ENCODE measurements at places on chromosomes 3 and 15.

GRCh38 chr3:52396011-52396906 is 48.6 kb downstream of the SEMA3G start:
- DNase-seq: no peak

- DNase-seq: no peak
These were observed 8.5 kb upstream of the P2RY1 start for GRCh38 chr3:152826476-152826875.

- no peak for DNase-seq
These were observed 4.0 kb upstream of the AQR start for GRCh38 chr15:34973512-34973911.

DNA sequence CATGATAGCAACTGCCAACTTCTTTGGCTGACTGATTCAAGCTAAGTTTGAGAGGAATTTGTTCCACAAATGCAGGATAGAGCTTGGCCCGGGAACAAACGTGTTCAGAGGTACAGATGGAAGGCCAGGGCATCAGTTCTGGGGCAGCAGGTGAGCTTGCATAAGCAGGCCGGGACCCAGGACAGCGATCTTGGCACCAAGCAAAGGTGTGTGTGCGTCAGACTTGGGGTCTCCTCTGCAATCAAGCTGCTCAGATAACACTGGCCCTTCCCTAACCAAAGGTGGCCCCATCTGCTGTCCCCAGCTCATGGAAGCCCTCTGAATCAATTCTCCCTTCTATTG is 155.6 kb downstream of the MEGF11 start:
- no peak for DNase-seq

DNA sequence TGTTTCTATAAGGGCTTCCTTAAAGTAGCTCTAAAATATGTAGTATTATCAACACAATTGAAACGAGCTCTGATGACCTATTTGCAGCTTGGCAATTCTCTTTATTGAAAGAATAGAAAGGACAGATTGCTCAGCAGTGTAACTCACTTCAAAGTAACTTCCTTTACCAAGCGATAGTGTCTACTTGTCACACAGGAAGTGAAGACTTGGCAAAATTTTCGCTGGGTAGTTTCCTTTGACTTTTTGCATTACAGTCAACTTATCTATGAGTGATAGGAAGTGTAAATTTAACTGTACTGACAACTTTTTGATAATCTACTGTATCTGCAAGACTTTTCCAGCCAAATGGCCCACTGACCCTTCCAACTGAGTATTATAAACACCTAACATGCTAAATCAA is 22.8 kb downstream of the SLC9A9 start:
- no peak for DNase-seq

DNA sequence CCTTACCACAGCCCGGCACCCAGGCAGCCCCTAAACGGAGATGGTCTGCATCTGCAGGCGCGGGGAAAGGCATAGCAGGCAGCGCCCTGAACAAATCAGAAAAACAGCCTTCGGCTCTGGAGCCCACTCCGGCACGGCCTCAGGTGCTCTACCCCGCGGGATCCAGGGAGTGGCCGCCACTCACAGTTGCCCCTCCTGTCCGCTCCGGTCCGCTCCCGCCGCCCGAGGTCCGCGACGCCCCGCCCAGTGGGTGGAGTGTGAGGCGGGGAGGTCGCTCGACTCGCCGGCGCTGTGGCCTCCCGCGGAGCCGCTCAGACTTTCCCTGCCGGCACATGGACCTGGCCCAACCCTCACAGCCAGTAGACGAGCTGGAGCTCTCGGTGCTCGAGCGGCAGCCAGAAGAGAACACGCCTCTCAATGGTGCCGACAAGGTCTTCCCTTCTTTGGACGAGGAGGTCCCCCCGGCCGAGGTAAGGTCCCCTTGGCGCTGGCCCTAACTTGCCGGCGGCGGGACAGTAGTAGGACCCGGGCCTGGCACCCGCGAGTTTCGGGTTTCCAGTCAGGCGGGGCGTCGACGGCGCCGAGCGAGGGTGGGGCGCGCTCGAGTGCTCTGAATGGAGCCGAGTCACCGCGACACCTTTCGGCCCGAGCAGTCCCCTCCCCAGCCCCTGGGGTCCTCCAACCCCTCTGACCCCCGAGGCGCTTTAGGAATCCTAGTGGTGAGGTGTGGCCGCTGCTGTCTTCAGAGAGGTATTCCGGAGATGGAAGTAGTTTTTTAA is at the start of gene C3orf52:
TSS of gene C3orf52 (plus strand) at position 314 of the 779 bp plus-strand sequence. CDS start at position 333, 19 bp downstream.
- peak; percentile 66 for DNase-seq

DNA sequence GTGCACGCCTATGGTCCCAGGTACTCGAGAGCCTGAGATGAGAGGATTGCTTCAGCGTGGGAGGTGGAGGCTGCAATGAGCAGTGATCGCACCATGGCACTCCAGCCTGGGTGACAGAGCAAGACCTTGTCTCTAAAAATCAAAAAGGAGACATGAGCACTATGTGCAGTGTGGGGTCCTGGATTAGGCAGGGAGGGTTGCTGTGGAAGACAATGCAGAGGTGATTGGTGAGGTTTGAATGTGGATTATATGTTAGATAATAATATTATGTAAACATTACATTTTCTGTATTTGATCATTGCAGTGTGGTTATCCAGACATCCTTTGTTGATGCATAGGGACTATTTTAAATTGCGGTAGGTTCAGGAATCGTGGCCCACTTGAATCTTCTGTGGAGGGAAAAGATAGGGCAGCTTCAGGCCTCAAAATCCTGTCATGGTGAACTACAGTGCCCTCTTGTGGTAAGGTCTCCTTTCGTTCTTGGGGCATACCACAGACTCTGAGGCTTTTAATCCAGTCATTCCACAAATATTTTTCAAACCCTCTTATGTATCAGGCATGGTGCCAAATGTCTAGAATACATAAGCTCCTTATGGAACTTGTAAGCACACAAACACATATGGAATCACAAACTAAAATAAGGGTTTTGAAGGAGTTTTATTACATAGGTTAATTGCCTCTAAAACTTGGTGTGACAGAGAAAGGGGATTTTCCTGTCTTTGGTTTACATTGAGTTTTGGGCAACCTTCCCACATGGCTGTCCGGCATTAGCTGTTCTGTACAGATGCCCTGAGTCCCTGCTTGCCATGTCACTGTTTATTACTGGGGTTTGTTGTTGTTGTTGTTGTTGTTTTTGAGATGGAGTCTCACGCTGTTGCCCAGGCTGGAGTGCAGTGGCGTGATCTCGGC is 37.7 kb downstream of the GPD1L start:
- peak; percentile 27 for DNase-seq

DNA sequence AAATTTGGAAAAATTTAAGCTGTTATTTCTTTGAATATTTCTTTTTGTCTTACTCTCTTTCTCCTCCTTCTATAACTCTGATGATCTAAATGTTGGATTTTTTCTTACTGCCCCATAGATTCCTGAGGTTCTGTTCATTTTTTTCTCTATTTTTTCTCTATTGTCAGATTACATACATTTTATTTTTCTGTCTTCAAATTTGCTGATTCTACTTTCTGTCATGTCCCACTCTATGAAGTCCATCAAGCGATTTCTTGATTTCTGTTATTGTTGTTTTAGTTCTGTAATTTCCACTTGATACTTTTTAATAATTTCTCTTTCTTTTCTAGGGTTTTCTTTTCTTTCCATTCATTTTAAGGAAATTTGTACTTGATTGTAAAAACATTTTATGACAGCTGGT is 83.7 kb upstream of the THRB start:
- DNase-seq: no peak

DNA sequence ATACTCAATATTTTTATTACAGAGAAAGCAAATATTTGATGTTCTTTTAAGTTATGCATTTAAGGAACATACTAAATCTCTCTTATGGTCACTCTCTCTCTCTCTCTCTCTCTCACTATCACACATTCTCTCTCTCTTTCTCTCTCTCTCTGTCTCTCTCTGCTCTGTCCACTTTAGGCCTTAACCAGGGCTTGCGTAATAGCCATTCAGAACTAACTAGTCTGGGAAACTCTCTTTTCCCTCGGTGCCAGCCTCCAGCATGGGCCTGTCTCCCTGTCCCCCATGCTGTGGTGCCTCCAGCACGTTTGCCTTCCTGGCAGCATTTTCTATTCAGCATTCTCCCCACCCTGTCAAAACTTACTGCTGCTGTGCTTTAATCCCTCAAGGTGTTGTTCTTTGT is 389.7 kb downstream of the ROBO1 start:
- DNase-seq: no peak

DNA sequence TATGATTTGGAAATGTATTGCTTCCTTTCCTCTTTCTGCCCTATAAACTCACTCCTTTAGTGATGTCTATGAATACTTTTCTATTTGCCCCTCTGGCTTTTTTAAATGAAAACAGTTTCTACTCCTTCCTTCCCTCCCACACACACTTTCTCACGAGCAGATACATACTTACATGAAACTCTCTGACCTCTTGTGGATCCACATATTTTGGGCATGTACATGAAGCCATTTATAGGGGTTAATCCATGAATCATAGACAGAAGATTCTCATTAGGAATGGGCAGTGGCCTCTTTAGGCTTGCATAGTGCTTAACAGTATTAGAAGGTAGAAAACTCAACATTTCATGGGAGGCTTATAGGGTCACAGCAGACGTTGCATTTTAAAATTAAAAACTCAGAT is 24.8 kb downstream of the ANAPC13 start:
- no peak for DNase-seq

- DNase-seq: no peak
These were observed 74.5 kb downstream of the NR1D2 start for GRCh38 chr3:24019585-24019984.

DNA sequence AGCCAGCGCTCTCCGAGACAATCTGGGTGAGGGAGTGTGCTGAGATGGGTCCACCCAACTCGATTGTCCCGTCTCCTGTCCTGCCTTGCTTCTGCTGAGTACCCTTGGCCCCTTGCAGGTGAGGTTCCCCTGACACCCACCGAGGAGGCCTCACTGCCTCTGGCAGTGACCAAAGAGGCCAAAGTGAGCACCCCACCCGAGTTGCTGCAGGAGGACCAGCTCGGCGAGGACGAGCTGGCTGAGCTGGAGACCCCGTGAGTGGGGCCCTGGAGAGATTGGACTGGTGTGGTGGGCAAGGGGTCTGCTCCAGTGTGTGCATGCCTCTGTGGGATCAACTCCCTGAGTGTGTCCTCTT is 23.6 kb downstream of the NBEAL2 start:
- no peak for DNase-seq

GRCh38 chr15:90338532-90338931 is 13.6 kb upstream of the ZNF774 start:
- DNase-seq: no peak

DNA sequence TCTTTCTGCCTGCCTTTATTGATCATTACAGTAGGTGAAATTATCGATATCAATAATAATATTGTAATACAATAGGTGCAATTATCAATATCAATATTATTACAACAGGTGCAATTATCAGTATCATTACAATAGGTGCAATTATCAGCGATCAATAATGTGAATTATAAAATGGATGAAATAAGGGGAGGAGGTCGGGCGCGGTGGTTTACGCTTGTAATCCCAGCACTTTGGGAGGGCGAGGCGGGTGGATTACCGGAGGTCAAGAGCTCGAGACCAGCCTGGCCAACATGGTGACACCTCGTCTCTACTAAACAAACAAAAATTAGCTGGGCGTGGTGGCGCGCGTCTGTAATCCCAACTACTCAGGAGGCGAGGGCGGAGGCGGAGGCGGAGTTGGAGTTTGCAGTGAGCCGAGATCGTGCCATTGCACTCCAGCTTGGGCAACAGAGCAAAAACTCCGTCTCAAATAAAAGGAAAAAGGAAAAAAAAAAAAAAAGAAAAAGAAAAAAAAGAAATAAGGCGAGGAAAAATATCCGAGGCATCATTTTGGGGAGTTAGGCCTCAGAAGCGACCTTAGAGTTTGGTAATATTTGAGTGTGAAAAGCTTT is 611 bp upstream of the BNIP2 start:
- DNase-seq: peak; percentile 60

DNA sequence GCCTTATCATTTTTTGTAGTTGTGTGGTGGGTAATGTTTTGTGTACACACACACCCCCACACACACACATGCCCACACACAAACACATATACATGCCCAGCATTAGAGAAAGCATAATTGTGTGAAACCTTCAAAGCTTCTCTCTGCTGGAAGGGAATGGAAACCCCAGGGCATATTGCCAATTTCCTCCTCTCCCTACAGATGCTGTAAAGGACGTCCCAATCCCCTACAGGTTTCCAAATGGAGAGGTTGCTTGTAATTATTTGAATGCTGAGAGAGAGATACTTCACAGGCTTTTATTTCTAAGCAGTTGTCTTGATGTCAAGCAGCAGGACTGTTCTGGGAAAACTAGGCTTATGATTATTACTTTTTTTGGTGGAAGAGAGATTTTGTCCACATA is 23.0 kb upstream of the CCK start:
- DNase-seq: no peak

DNA sequence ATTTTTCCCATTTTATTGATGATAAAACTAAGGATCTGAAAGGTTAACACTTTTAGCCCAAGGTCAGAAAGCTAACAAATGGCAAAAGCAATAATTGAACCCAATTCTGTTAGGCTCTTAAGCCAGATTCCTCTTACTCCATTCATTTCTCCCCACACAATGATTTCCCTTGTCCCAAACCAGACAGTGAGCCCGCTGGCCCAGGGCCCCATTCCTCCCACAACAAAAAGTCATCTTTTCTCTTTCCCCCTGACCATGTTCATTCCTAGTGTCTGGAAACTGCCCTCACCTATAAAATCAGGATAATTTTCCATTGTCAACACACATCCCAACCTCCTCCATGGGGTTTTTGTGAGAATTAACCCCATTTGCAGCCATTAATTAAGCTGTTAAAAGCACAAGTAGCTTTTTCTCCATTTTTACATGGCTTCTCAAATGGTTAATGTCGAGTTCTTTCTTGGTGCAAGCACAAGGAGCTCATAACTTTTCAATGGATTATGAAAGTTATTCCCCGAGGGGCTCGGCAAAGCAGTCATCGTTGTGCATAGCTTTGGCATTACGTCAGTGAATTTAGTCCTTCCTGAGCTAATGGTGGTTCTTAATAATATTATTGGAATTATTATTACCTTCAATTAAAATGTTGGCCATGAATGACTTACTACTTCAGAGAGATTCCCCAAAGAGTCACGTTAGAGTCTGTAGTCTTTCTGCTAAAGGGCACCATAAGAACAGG is 151.0 kb upstream of the WNT5A start:
- DNase-seq: no peak

- DNase-seq: no peak
These were observed 502.1 kb upstream of the IL12A start for GRCh38 chr3:159486580-159486979.

- DNase-seq: no peak
These were observed 44.6 kb downstream of the NME9 start for GRCh38 chr3:138284957-138285477.

- DNase-seq: no peak
These were observed 569.3 kb downstream of the NAALADL2 start for GRCh38 chr3:175428466-175428865.

GRCh38 chr15:57596978-57597377 is 5.3 kb downstream of the MYZAP start:
- DNase-seq: no peak

- DNase-seq: no peak
These were observed 175.5 kb upstream of the RORA start for GRCh38 chr15:61404567-61404966.
